Gastroesophageal sphincter (tissue), 4 donors: ENCODE measurements at places on chromosomes 16 and 17.

DNA sequence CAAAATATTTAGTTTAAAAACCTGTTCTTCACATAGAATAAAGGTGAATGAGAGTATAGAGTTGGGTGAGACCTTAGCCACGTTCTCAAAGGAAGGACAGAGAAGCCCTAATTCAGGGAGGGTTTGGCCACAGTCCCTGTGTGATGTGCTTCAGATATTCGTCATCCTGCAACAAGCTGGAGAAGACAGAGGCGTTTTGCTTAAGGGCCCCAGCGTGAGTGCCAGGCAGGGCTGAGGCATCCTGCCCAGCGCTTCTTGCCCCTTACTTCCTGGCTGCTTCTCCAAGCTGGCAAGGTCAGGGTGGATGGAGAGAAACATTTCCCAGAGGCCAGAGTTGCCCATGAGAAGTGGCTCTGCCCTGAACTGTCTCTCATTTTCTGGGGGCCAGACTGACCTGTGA is 46.9 kb downstream of the AXIN2 start:
- no peak overlapping the region for H3K4me3 ChIP-seq
- no peaks in the 10 kb centered on the region for H3K36me3 ChIP-seq
- peak overlapping the region; percentile 87 for H3K27ac ChIP-seq
- peak; percentile 45 for ATAC-seq
- no peaks in the 10 kb centered on the region for H3K27me3 ChIP-seq

GRCh38 chr17:5485270-5486205 is at the start of gene DERL2:
Gene DERL2 (minus strand): TSS chr17:5486178. CDS start chr17:5486161, 17 bp downstream.
- ATAC-seq = peak; percentile 9
- peak within 1 kb of the TSS; percentile 88 for H3K4me3 ChIP-seq
- peak within 1 kb of the TSS; percentile 83 for H3K27ac ChIP-seq
- H3K27me3 ChIP-seq = no peaks in the 10 kb centered on the region
- H3K36me3 ChIP-seq = peaks cover 62% of the 10 kb centered on the region
- H3K4me1 ChIP-seq = peaks cover 2% of the 10 kb centered on the region

DNA sequence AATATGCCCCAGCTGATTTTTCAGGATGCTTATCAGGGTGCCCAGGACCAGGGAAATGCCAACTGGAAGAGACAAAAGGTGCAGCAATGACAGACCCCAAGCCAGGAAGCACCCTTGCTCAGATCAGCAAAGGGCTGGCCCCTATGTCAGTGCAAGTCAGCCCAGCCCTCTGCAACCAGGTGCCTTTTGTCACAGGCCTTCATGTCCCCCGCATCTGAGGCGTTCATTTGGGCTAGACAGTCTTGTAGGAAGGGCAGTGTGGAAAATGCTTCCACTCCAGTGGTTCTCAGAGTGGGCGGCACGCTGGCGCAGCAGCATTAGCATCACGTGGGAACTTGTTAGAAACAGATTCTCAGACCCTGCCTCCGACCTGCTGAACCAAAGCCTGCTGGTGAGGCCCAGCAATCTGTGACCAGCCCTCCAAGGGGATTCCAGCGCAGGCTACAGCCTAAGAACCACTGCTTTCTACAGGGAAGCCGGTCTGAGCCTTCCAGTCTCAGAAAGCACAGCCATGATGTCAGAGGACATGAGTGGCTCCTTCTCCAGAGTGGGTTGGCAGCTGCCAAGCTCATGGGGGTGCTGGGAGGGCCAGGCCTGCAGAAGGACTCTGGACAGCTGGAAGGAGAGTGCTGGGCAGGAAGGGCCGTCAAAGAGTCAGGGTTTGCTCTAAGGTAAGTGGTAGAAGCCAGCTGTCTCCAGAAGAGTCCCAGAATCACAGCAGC is 13.1 kb downstream of the SLC47A2 start:
- no peak overlapping the region for H3K4me3 ChIP-seq
- H3K27me3 ChIP-seq = no peaks in the 10 kb centered on the region
- H3K27ac ChIP-seq = no peak overlapping the region
- no peaks in the 10 kb centered on the region for H3K36me3 ChIP-seq
- no peak for ATAC-seq
- H3K4me1 ChIP-seq = no peaks in the 10 kb centered on the region

- H3K27me3 ChIP-seq = peaks cover 15% of the 10 kb centered on the region
- no peak overlapping the region for H3K4me3 ChIP-seq
These were observed 14.6 kb downstream of the GRB7 start for GRCh38 chr17:39752241-39752881.

DNA sequence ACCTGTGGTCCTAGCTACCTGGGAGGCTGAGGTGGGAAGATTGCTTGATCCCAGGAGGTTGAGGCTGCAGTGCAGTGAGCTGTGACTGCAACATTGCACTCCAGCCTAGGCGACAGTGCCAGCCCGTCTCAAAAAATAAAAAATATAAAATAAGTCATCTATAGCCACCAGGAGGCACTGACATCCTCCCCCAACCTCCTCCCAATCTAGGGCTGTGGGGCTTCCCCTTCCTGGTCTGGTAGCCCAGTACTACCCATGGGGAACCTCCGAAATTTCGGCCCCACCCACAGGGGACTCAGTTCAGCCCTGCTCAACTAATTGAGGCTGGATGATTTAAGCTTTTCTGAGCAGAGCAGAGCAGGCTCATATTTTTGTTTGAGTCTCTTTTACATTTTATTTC is 3.2 kb downstream of the ZSCAN10 start:
- peaks cover 96% of the 10 kb centered on the region for H3K27me3 ChIP-seq
- H3K36me3 ChIP-seq = no peaks in the 10 kb centered on the region
- no peak overlapping the region for H3K4me3 ChIP-seq
- ATAC-seq = peak; percentile 49

GRCh38 chr17:81522491-81523401 is 5.4 kb upstream of the FSCN2 start:
- no peak overlapping the region for H3K4me3 ChIP-seq
- no peak overlapping the region for H3K27ac ChIP-seq
- peaks cover 51% of the 10 kb centered on the region for H3K27me3 ChIP-seq
- H3K4me1 ChIP-seq = no peaks in the 10 kb centered on the region

DNA sequence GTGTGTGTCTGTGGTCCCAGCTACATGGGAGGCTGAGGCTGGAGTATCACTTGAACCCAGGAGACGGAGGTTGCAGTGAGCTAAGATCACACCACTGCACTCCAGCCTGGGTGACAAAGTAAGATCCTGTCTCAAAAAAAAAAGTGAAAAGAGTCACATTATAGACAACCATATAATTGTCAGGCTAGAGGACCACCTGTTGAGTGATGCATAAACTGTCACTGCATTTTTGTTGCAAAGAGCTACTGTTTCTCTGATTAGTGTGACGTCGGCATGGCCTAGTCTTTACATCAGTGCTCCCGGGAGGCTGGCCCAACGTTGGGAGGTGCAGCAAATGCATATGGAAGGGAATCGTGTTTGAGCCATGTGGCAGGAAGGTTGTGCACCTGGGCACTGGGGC is 50.2 kb downstream of the CLEC16A start:
- H3K4me3 ChIP-seq = no peak overlapping the region
- H3K4me1 ChIP-seq = no peaks in the 10 kb centered on the region
- ATAC-seq = no peak
- no peaks in the 10 kb centered on the region for H3K36me3 ChIP-seq

- H3K4me1 ChIP-seq = no peaks in the 10 kb centered on the region
- no peak overlapping the region for H3K27ac ChIP-seq
- no peak for ATAC-seq
- no peak overlapping the region for H3K4me3 ChIP-seq
These were observed 61.1 kb downstream of the RPA1 start for GRCh38 chr17:1890758-1891450.

DNA sequence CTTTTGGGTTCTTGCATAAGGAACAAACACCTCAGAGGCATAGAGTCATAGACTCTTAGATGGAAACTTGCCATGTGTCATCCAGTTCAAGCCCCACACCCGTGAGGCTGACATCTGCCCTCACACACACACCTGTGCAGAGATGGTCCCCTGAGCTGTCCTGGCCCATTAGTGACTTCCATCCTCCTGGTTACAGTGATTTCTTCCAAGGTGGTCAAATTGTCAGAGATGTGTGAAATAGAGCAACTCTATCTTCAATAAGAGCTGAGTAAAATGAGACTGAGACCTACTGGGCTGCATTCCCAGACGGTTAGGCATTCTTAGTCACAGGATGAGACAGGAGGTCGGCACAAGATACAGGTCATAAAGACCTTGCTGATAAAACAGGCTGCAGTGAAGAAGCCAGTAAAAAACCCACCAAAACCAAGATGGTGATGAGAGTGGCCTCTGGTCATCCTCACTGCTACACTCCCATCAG is 342.2 kb upstream of the TNRC6C start:
- H3K4me1 ChIP-seq = peaks cover 25% of the 10 kb centered on the region
- H3K36me3 ChIP-seq = no peaks in the 10 kb centered on the region
- H3K4me3 ChIP-seq = no peak overlapping the region
- H3K27ac ChIP-seq = no peak overlapping the region
- H3K27me3 ChIP-seq = no peaks in the 10 kb centered on the region

- H3K27me3 ChIP-seq = no peaks in the 10 kb centered on the region
- peaks cover 99% of the 10 kb centered on the region for H3K36me3 ChIP-seq
- H3K4me3 ChIP-seq = no peak overlapping the region
These were observed 23.4 kb downstream of the NME2 start for GRCh38 chr17:51189628-51190027.

DNA sequence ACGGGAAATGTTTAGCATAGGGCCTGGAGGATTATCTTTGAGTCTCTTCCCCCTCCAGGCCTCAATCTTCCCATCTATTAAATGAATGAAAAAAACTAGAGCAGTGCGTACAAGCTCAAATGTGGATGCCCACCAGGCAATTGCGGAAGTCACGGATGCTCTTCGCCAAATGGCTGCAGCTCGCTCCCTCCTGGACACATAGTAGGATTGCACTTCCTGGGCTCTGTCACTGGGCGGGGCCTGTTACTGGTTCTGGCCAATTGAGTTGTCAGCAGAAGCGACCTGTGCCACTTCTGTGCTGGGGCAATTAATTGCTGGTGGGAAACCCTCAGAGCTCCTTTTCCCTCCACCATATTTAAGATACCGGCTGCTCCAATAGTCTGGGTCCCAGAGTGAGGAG is 168.2 kb upstream of the IRX6 start:
- H3K4me3 ChIP-seq = no peak overlapping the region
- H3K4me1 ChIP-seq = no peaks in the 10 kb centered on the region
- no peak for ATAC-seq
- H3K36me3 ChIP-seq = no peaks in the 10 kb centered on the region
- H3K27me3 ChIP-seq = peaks cover 15% of the 10 kb centered on the region

DNA sequence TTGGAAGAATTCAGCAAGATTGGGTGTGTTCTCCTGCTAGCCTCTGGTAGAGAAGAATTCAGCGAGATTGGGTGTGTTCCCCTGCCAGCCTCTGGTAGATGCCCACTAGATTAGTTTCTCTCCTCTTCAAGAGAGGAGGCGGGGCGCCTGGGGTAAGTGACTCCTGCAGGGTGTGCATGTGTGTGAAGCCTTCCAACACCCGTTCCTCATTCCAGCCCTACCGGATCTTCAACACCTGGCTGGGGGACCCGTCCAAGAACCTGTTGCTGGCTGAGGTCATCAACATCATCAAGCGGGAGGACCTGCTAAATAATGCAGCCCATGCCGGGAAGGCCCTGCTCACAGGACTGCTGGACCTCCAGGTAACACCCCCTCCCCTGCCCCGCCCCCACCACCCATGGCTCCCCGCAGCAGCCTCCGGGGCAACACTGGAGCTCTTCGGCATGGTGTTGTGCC is 21.3 kb downstream of the TMEM186 start:
- H3K36me3 ChIP-seq = peaks cover 91% of the 10 kb centered on the region
- no peak for ATAC-seq
- H3K27me3 ChIP-seq = no peaks in the 10 kb centered on the region
- no peak overlapping the region for H3K27ac ChIP-seq

DNA sequence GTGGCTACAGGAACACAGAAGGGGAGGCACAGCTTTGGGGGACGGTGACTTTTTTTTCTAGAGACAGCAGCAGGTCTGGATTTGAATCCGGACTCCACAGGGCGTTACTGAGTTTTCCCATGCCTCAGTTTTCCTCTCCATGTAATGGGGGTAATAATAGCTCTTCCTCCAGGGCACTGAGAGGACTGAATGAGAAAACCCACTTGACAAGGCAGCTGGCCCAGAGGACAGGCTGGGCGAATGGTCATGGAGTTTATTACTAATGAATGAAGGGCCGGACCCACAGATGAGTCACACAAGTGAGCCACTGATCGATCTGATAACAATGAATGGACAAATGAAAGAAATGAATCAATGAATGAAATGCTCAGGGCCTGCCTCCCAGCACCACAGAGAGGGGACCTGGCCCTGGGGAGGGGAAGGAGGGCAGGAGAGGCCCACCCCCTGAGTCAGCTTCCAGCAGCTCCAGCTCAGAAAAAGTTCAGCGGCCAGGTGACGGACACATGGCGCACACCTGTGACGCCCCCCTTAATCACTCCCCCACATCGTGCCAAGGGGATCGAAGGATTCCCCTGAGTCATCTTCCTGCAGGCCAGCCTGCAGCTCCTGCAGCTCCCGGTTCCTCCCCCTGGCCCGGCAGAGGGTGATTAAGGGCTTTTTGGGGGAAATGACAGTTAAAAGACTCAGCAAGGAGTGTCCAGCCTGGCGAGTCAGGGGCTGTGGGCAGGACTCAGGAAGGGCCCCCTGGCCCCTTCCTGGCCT is 54.3 kb downstream of the SOCS1 start:
- no peaks in the 10 kb centered on the region for H3K27me3 ChIP-seq
- no peak overlapping the region for H3K27ac ChIP-seq
- peaks cover 8% of the 10 kb centered on the region for H3K4me1 ChIP-seq
- no peaks in the 10 kb centered on the region for H3K36me3 ChIP-seq
- no peak overlapping the region for H3K4me3 ChIP-seq
- no peak for ATAC-seq

GRCh38 chr17:13329421-13329820 is 272.3 kb downstream of the HS3ST3A1 start:
- no peak overlapping the region for H3K4me3 ChIP-seq
- no peak overlapping the region for H3K27ac ChIP-seq
- no peaks in the 10 kb centered on the region for H3K4me1 ChIP-seq
- no peaks in the 10 kb centered on the region for H3K36me3 ChIP-seq

DNA sequence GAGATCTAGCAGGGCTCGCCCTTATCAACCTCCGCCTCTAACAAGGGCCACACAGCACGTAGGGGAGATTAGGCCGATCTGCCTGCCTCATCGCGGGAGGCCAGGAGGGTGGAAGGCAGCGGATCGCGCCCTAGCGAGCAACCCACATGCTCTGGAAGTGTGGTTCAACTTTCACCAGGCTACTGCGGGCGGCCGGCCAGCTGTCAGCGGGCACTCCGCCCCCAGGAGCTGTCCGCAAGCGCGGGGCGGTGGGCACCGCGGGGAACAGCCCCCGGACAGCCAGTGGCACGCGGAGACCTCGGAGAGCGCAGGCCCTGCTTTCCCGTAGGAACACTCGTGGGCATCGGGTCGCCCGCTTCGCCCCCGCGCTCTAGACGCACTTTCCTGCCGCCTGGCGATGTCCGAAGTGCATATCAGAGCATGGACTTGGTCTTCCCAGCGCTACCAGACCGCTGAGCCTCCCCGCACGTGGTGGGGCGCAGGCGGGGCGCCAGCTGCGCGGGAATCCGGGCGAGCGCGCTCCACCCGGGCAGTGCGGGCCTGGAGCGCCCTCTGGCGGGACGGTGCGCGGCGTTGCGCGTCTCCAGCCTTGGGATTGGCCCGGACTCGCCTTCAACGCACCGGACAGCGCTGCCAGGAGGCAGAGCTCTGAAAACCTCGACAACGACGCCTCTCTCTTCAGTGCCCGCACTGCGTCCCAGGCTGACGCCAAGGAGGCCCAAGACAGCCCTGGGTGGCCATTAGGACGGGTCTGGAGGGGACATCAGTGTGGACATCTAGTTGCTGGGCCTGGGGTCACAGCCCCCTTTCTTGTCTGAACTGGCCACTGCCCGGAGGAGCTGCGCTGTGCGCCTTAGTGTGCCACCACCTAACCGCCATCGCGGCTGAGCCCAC is 3.6 kb upstream of the ZNHIT3 start:
- peaks cover 15% of the 10 kb centered on the region for H3K27me3 ChIP-seq
- peak overlapping the region; percentile 18 for H3K4me3 ChIP-seq
- ATAC-seq = peak; percentile 89
- H3K4me1 ChIP-seq = no peaks in the 10 kb centered on the region
- no peak overlapping the region for H3K27ac ChIP-seq

- H3K36me3 ChIP-seq = no peaks in the 10 kb centered on the region
- no peak overlapping the region for H3K4me3 ChIP-seq
- no peak overlapping the region for H3K27ac ChIP-seq
- no peak for ATAC-seq
These were observed 134.3 kb downstream of the TMEM132E start for GRCh38 chr17:34713687-34714086.
